NCI-H1436 treated with DMSO at 0.1 percent for 48 hours (cell line): ENCODE measurements at places on chromosomes 16 and 17.
A peak's percentile ranks its signal among the peaks of the same experiment; 100 is the strongest.

GRCh38 chr17:65633988-65634387 is 72.5 kb upstream of the AXIN2 start:
- DNase-seq: no peak

DNA sequence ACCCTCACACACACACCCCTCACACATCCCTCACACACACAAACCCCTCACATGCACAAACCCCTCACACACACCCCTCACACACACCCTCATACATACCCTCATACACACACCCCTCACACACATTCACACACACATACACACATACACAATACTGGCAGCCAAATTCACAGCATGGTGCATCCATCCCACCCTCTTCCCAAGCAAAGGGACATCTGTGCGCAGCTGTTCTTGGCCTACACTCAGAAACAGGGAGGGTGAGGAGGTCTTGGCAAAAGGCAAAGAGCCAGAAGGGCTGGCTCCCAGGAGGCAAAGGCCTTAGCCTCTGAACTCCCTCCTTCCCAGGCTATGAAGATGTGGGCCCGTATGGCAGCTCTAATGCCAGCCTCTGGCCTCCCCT is 23.4 kb downstream of the C17orf67 start:
- DNase-seq: no peak

- DNase-seq: peak; percentile 51
These were observed 22.6 kb downstream of the ZNF213 start for GRCh38 chr16:3157229-3158025.

- DNase-seq: no peak
These were observed 72.2 kb downstream of the CYLD start for GRCh38 chr16:50814052-50814451.

DNA sequence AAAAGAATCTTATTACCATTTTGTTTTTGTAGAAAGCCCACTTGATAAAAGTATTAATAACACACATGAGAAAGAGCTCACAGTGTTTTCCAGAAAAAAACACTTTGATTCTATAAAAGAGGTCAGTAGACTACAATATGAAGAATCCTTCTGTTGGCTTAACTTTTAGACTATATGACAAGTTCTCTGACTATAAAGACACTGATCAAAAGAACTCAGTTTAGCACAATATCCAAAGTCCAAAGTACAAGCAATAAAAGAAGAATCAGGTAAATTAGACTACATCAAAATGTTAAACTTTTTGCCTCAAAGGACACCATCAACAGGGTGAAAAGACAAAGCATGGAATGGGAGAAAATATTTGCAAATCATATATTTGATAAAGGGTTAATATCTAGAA is 11.2 kb upstream of the SMG1 start:
- no peak for DNase-seq

DNA sequence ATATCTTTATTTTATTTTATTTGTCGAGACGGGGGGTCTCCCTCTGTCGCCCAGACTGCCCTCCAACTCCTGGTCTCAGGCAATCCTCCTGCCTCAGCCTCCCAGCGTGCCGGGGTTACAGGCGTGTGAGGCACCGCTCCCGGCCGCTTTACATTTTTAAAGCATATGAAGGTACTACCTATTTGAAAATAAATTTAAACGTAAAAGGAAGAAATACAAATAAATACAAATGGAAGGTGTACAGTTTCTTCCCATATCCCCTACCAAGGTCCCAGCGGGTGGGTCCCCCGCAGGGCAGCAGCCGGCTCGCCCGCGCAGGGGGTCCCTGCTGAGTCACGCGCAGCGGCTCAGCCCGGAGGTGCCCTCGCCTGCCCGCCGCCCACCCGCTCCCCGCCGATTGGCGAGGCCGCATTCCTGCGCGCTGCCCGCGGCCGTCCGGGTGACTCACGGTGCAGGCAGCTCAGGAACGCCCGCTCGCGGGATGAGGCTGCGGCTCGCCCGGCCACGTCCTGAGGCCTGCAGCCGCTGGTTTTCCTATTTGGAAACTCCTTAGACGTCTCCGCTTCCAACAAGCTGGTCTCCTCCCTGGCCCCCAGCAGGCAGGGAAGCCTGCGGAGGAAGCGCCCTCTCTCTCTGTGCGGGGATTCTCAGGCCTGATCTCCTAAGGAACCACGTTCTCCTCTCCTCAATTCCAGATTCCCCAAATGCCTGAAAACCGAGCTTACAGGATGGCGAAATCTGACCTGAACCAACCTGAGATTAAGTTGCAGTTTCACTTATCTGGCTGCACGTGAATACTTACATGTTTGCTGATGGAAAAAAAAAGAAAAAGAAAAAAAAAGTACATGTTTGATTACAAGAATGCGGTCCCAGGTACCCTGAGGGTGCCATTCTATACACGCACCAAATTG is 54.8 kb upstream of the MAP3K14 start:
- no peak for DNase-seq

- no peak for DNase-seq
These were observed 546.0 kb upstream of the PSMD7 start for GRCh38 chr16:73750639-73751038.

- DNase-seq: no peak
These were observed 9.2 kb downstream of the RPL23 start for GRCh38 chr17:38844261-38844757.

GRCh38 chr17:54749157-54749556 is 151.5 kb upstream of the TOM1L1 start:
- DNase-seq: no peak

- no peak for DNase-seq
These were observed 12.9 kb downstream of the IL21R start for GRCh38 chr16:27414788-27415431.

DNA sequence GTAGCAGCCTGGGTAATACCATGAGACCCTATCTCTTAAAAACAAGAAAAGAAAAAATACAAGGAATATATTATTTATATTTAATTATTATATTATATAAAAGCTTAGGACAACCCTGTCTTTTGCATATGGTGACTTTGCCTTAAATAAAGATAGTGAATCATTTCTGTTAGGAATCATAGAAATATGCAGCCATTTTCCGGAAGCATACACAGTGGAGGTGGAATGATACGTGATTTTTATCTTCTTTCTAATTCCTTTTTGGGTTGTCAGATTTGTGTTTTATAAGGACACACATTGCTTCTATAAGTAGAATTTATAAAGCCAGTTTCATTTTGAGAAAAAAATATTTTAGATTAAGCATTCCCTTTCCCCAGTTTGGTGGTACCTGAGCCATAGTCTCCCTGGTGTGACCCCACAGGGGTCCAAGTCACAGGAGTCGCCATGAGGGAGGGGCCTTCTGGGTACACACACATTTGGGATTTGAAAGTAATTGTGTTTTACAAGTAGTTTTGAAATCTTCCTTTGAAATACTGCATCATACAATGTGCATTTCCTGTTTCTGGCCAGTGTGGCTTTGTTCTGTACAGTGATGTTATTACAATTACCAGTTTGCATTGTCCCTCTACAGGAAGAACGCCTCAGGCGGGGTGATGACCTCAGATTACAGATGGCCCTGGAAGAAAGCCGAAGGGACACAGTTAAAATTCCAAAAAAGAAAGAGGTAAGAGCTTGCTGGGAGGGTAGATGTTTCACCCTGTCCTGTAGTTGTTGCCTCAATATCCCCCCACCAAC is 50.9 kb downstream of the B9D1 start:
- no peak for DNase-seq

DNA sequence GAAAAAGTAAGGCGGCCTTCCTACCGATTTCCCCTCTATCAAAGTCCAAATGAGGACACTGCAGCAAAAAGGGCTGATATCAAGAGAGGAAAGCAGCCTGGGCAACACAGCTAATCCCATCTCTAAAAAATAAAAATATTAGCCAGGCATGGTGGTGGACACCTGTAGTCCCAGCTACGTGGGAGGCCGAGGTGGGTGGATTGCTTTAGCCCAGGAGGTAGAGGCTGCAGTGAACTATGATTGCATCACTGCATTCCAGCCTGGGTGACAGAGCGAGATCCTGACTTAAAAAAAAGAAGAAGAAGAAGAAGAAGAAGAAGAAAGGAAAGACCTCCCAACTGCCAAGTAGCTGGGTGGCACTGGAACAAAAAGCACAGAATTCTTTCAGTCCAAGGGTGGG is 14.4 kb downstream of the CACNB1 start:
- DNase-seq: no peak

GRCh38 chr17:48679385-48680096 is 42.8 kb downstream of the PRAC1 start:
- no peak for DNase-seq
